GM04503 (cell line): ENCODE measurements at places on chromosomes 13 and 19.
A peak's percentile ranks its signal among the peaks of the same experiment; 100 is the strongest.

DNA sequence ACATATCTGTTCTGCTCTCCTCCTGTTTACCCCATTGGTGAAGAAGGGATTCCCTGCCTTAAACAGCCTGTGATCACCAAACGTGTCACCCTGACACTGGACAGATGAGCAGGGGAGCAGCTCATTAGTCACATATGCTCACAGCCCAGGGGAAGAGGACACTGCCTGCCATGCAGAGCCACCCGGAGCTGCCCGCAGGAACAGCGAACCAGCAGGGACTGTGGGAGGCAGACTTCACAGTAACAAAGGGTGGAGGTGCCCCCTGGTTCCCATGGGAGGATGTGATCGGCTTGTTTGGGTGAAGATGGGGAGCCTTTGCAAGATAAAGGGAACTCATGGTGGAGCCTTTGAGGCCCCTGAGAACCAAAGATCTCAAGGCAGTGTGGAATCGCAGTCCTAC is 88.6 kb upstream of the FARP1 start:
- DNase-seq, result no peak

DNA sequence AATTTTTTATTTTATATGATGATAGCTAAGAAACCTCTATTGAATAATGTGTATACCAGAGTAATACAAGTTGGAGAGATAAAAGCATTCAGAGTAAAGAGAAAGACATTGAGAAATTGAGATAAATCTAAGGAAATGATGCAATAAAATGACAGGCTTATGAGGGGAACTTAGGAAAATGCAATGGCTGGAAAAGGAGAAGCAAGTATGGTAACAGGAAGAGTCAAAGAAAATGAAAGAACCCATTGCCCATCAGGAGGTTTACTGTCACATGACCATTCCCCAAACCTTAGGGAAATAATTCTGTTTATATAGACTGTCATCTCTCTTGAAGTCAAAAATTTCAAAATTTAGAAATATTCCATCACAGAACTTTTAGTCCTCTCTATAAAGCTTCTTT is 808.0 kb upstream of the PRR20A start:
- no peak for DNase-seq

DNA sequence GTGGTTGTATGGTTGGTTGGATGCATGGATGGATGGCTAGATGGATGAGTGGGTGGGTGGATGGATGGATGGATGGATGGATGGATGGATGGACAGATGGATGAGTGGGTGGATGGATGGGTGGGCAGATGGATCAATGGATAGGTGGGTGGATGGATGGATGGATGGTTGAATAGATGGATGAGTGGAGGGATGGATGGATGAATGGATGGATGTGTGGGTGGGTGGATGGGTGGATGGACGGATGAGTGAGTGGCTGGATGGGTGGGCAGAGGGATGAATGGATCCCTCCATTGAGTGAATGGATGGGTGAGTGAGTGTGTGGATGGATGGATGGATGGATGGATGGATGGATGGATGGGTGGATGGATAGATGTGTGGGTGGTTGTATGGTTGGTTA is 9.0 kb upstream of the NMRK2 start:
- DNase-seq, result no peak

GRCh38 chr13:113252516-113253095 is 43.2 kb downstream of the CUL4A start:
- no peak for DNase-seq

GRCh38 chr13:40518481-40518882 is 148.0 kb downstream of the FOXO1 start:
- no peak for DNase-seq

GRCh38 chr19:35048911-35049411 is 7.4 kb downstream of the HPN start:
- no peak for DNase-seq

DNA sequence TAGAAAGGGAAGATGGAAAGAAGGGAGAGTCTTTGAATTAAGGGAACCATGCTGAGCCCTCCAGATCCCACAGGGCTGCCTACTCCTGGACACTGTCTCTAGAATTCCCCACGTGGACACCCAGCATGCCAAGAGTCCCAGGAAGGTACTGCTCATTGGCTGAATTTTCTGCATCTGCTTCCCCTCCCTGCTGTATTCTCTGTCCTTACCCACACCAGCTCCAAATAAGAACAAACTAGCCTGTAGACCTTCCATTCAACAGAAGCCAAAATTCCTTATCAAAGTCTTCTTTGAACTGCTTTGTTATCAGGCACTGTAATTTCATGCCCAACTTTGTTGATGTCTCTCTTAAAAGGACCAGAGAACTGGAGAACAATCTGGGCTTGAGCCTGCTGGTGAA is 305.9 kb upstream of the ARGLU1 start:
- DNase-seq, result no peak

DNA sequence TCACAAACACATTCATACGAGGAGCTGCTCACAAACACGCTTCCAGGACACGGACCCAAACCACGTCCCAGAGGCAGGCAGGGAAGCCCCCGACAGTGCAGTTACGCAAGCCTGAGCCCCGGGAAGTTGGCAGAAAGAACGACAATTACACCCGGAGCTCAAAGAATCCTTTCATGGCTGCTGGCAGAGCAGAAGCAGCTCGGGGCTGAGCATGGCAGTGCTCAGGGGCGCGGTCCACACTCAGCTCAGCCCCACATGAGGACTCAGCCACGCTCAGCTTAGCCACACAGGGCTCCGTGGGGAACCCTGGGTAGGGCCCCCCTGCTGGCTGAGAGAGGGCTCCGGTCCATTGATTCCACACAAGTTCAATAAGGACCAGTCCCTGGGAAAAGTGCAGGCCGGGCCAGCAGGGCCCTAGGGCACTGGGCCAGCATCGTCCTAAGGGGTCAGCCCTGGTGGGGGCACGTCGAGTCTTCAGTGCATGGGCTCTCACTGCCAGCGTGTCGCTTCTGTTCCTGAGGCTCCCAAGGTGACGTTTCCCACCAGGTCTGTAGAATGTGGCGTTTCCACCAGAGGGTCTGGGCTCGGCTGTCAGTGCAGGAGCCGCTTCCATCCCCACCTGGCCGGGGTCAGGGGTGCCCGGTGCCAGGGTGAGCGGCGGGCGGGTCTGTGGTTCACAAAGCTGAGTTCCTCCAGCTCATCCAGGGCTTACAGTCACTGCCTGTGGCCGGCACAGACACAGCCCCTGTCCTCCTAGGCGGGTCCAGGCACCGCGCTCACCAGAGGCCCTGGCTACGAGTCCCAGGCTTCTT is 23.1 kb downstream of the GAS6 start:
- DNase-seq, result no peak

GRCh38 chr19:46350758-46351159 is 3.9 kb downstream of the PPP5C start:
- no peak for DNase-seq

DNA sequence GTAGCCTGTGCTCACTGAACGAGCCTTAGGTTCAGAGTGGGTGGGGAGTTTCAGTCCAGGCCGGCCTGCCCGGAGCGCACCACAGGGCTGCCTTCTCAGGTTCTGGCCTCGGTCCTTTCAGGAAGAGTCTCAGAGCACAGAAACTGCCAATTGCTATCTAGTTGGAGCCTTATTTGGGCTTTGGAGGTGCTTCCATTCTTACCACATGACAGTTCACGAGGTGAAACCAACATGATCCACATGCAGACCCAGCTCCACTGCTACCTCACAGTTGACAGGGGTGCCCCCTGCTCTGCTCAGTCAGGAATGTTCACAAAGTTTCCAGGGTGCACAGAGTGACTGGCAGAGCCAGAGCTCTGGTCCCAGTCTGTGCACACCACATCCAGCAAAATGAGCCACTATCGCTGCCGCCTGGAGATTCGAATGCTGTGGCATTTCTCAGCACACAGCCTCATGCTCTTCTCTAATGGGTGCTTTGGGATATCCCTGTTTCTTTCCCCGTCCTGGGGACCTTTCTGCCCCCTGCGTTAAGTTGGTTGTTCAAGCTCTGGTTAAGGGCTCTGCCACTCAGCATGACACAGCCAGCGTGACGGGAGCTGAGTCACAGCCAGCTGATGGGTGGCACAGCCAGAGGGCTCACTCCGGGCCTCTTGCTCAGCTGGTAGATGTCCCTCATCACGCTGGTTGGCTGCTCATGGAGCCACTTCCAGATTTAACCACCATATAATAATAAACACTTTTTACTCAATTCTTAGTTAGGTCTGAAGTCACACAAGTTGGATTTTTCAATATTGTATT is 7.5 kb upstream of the SACS start:
- DNase-seq, result no peak

GRCh38 chr13:40152145-40152544 is 496.7 kb downstream of the COG6 start:
- peak; percentile 12 for DNase-seq

DNA sequence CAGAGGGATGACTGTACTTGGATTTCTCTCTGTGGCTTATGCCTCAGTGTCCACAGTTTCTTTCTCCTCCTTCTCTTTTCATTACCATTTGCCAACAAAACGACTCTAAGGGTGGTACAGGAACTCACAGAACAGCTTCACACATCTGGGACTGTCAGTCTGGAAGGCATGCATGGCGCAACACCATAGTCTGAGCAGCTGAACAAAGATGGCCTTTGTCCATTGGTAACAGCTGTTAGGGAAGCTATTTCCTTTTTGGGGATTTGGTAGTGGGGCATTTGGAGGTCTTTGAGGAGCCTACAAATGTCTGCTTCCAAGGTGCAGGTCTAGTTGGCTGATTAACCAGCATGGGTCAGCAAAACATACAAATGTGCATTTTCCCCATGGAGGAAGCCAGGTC is 81.4 kb upstream of the PCDH8 start:
- DNase-seq, result no peak
